ENCODE measurements at places on chromosomes 16 and 17. TPM values are rescaled to one million over a fixed set of nuclear protein-coding genes. Genes with fewer than 3 reads are reported as not detected.
A peak's percentile ranks its signal among the peaks of the same experiment; 100 is the strongest.

DNA sequence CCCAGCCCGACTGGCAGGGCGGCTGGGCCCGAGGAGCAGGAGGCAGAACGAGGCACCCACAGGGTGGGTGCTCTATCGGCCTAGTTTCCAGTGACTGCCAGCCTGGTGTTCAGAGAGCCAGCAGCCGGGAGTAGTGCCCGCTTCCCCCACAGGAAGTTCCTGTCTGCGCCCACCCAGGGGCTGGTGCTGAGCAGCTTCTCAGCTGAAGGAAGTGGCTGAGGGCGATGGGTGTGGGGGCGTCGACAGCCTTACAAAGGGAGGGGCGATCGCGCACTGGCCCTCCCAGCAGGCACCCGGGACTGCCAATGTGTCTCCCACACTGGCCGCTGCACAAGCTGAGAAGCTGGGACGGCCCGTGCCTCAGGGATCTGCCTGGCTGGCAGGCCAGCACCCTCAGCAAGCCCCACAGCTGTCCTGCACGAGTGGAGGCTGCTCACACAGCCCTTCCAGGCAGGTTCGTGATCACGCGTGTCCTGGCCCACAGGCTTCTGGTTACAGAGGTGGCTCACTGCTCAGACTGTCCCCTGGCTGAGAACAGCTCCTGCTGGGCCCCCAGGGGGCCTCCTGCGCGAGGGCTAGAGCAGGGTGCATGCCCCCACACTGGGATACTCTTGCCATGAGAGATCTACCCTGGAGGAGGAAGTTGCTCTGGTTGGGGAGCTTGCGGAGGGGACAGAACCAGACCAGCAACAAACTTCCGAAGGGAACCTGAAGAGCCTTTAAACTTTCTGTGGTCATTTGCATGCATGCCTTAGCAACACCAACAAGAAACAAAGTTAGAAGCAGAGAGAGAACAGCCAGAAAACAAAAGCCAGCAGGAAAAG, 2.5 kb downstream of the RNF166 start:
- H3K27me3 ChIP-seq: no peaks in the 10 kb centered on the region
- peak overlapping the region; percentile 84 for H3K4me3 ChIP-seq
- peak overlapping the region; percentile 62 for H3K27ac ChIP-seq

DNA sequence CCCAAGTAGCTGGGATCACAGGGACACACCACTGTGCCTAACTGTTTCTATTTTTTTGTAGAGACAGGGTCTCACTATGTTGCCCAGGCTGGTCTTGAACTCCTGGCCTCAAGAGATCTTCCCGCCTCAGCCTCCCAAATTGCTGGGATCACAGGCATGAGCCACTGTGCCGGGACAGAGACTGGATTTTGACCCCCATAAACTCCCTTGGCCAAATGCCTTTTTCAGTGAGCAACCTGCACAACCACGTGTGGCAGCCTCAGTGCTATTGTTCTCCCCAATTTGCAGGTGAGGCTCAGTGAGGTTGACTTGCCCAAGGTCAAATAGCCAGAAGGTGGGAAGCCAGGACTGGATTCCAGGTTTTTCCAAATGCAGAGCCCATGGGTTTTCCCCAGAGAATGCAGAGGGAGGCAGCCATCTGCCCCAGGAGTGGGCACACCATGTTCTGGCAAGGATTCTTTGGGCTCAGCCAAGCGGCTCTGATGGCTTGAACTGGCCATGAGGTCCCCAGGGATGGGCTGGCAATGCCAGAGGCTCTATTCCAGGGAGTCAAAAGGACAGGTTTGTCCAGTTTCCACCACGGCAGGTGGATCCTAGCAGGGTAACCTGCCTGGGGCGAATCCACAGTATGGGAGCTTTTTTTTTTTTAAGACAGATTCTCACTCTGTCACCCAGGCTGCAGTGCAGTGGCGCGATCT, 1.8 kb downstream of the IL27 start:
- H3K27ac ChIP-seq: no peak overlapping the region
- H3K4me3 ChIP-seq: no peak overlapping the region
- no peaks in the 10 kb centered on the region for H3K36me3 ChIP-seq
- no peaks in the 10 kb centered on the region for H3K4me1 ChIP-seq

- no peaks in the 10 kb centered on the region for H3K36me3 ChIP-seq
- no peaks in the 10 kb centered on the region for H3K27me3 ChIP-seq
- H3K4me3 ChIP-seq: no peak overlapping the region
- peak; percentile 62 for DNase-seq
- peak overlapping the region; percentile 74 for H3K27ac ChIP-seq
- H3K4me1 ChIP-seq: peaks cover 30% of the 10 kb centered on the region
These were observed 38.3 kb upstream of the PRSS54 start for GRCh38 chr16:58332997-58333700.

- H3K4me3 ChIP-seq: no peak overlapping the region
- no peak overlapping the region for H3K27ac ChIP-seq
- H3K27me3 ChIP-seq: no peaks in the 10 kb centered on the region
These were observed 8.1 kb upstream of the ATXN7L3 start for GRCh38 chr17:44207743-44208142.

GRCh38 chr16:67441907-67442306, 11.0 kb downstream of the HSD11B2 start:
- peaks cover 6% of the 10 kb centered on the region for H3K4me1 ChIP-seq
- H3K36me3 ChIP-seq: peaks cover 3% of the 10 kb centered on the region
- no peak overlapping the region for H3K4me3 ChIP-seq
- H3K27me3 ChIP-seq: no peaks in the 10 kb centered on the region
- no peak for DNase-seq

DNA sequence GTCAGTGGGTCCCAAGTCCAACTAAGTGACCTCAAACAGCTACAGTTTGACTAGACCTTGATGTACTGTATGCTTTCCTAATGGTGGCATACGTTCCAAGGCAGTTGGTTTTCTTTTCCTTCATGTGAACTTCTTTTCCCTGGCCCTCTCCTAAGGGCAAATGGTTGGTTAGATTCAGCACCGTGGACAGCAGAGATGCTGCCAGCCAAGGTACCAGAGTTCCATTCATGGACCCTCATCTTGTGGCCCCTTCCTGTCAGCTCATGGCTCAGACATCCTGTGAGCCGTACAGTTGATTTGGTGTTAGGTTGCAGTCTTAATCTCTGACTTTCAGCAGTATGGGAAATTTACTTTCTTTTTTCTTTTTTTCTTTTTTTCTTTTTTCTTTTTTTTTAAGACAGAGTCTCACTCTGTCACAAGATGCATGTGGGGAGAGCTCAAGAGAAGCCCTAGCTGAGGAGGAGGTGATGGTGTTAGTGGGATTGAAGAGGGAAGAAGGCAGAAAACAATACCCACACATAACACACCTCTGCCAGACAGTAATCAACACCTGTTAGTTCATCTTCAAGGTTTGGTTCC, 122.4 kb downstream of the USP31 start:
- no peaks in the 10 kb centered on the region for H3K36me3 ChIP-seq
- DNase-seq: peak; percentile 58
- peaks cover 12% of the 10 kb centered on the region for H3K4me1 ChIP-seq
- H3K27ac ChIP-seq: no peak overlapping the region
- no peak overlapping the region for H3K4me3 ChIP-seq

- H3K4me3 ChIP-seq: no peak overlapping the region
- no peak for DNase-seq
- peaks cover 38% of the 10 kb centered on the region for H3K36me3 ChIP-seq
- H3K27me3 ChIP-seq: no peaks in the 10 kb centered on the region
- peak overlapping the region; percentile 72 for H3K27ac ChIP-seq
These were observed 36.3 kb upstream of the BCAR1 start for GRCh38 chr16:75287708-75288107.

DNA sequence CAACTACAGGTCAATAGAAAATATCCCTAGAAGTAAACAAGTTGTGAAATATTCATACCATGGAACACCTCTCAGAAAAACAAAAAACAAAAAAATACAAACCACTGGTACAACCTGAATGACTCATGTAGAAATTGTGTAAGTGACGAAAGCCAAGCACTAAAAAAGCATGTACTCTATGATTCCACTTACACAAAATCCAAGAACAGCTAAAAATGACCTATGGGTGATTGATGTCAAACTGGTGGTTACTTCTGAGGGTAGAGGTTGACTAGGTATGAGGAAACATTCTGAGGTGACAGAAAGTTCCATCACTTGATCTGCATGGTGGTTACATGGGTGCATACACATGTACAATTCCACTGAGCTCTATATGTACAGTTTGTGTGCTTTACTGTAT, 31.1 kb downstream of the DHRS7C start:
- DNase-seq: no peak
- H3K36me3 ChIP-seq: no peaks in the 10 kb centered on the region
- H3K27ac ChIP-seq: no peak overlapping the region
- H3K27me3 ChIP-seq: peaks cover 4% of the 10 kb centered on the region
- no peaks in the 10 kb centered on the region for H3K4me1 ChIP-seq

- no peak overlapping the region for H3K4me3 ChIP-seq
- no peaks in the 10 kb centered on the region for H3K4me1 ChIP-seq
- DNase-seq: no peak
- no peaks in the 10 kb centered on the region for H3K27me3 ChIP-seq
These were observed 53.1 kb downstream of the NDE1 start for GRCh38 chr16:15703029-15703736.

DNA sequence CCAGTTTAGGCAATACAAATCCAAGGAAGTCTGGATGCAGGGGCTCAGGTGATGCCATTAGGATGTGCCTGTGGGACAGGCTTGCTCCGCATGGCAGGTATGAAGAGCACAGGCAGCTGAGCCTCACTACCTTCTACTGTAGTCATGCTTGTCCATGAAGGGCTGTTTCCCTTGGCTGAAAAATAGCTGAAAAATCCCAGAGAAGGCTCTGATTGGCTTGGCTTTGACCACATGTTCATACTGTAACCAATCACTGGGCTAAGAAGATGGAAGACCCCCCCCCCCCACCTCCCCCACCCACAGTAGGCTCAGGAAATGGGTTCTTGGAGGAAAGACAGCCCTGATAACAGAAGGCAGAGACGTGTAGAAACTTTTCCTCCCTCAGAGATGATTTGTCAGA, 66.5 kb upstream of the LGALS9 start:
- H3K4me3 ChIP-seq: no peak overlapping the region
- peaks cover 22% of the 10 kb centered on the region for H3K4me1 ChIP-seq
- no peak for DNase-seq
- no peaks in the 10 kb centered on the region for H3K27me3 ChIP-seq
- no peak overlapping the region for H3K27ac ChIP-seq

- H3K27me3 ChIP-seq: no peaks in the 10 kb centered on the region
- H3K27ac ChIP-seq: peak overlapping the region; percentile 81
- no peak overlapping the region for H3K4me3 ChIP-seq
- H3K4me1 ChIP-seq: no peaks in the 10 kb centered on the region
- H3K36me3 ChIP-seq: peaks cover 15% of the 10 kb centered on the region
- no peak for DNase-seq
These were observed 14.2 kb downstream of the NSMCE1 start for GRCh38 chr16:27254262-27254811.

GRCh38 chr16:72884573-72884972, 163.4 kb downstream of the ZFHX3 start:
- no peaks in the 10 kb centered on the region for H3K36me3 ChIP-seq
- no peak for DNase-seq
- H3K4me1 ChIP-seq: peaks cover 5% of the 10 kb centered on the region
- no peak overlapping the region for H3K4me3 ChIP-seq

The KCNH6 gene
- 2.3 TPM for total RNA-seq

The CDT1 gene
- 154 TPM for total RNA-seq

The PRSS8 gene
- 78.8 TPM for total RNA-seq

The TUBB3 gene
- 163 TPM for total RNA-seq

The NUPR1 gene
- total RNA-seq: 1.1 TPM

The SOST gene
- total RNA-seq: 0.25 TPM
